ENCODE measurements at places on chromosomes 12 and 14.

DNA sequence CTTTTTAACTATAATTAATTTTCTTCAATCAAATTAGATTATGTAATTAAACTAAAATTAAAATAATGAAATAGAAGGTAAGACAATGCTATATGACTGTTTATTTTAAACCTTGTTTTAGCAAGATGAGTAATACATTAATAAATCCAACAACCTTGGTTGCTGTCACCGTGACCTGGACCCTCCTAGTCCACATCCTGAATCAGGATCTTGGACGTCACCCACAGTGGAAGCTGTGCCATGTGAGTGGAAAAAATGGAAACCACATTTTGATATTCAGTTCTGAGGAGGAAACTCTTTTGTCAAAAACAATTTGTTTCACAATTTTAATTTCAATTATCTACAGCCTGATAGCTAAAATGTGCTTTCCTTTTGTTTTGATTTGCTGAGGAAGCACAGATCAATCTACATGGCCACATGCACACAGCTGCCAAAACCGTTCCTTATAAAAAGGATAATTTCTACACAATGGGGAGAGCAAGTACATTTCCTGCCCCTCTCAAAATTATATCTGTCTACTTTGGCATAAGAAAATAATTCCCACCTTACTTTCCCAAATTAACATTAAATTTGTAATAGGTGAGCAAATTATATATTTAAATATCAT, 255.5 kb downstream of the RASSF9 start:
- DNase-seq: no peak

- DNase-seq: no peak
Measured at GRCh38 chr12:127726671-127727315, 540.2 kb upstream of the TMEM132C start.

DNA sequence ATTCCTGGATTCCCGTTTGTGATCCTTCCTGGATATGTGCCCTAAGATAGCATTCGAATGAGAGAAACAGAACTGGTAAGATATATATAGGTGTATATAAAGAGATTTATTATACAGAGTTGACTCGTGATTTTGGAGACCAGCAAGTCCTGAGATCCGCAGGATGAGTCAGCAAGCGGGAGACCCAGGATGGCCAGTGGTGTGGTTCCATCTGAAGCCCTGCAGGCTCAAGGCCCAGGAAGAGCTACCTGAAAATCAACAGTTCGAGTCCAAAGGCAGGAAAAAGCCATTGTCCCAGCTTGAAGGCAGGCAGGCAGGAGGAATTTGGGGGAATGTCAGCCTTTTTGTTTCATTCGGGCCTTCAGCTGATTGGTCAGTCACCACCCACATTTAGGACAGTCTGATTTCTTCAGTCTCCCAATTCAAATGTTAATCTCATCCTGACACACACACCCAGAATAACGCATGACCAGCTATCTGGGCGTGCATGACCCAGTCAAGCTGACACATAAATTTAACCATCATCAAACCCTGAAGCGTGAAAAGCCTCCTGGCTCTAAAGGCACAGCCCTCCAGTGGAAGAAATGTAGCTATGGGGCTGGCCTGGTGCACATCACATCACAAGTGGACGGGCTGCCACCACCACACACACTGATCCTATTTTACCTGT, 44.3 kb downstream of the TUNAR start:
- no peak for DNase-seq

DNA sequence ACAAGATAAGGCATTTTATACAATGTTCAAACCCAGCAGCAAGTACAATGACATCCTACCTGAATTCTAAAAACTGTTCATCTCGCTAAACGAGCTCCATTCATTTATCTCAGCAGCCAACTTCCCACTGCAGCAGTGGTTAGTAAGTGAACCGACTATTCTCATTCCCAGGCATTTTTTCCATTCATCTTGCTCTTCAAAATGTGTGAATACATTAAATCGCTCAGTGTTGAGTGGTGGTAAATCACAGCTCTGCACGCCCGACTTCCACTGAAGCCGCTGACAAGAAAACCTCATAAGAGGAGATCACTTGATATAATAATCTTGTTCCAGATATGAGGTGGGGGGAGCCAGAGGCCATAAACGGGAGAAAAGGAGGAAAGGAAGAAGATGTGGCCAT, 746.2 kb upstream of the USP15 start:
- no peak for DNase-seq

DNA sequence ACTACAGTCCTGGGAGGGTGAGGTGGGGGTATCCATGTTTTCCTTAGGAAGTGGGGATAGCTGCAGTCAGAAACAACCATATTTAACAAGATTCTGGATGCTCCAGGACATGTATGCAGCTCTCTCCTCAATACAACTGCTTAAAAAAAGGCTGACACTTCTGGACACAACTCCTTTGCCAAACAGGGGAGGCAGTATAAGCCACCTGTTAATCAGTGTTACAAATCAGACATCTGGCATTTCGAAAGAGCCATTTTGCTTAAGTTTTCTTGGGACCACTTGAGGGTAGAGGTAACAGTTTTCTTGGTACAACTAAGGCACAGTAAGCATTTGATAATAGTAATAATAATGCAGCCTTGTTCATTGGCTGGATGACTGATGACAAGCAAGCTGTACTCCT, 47.1 kb downstream of the RPGRIP1 start:
- DNase-seq: no peak

All from NCI-H2081 (cell line).